ENCODE measurements at places on chromosomes 16 and 17.
A peak's percentile ranks its signal among the peaks of the same experiment; 100 is the strongest.

GRCh38 chr16:49836668-49837067 lies 19.2 kb downstream of the ZNF423 start:
- no peak for DNase-seq

DNA sequence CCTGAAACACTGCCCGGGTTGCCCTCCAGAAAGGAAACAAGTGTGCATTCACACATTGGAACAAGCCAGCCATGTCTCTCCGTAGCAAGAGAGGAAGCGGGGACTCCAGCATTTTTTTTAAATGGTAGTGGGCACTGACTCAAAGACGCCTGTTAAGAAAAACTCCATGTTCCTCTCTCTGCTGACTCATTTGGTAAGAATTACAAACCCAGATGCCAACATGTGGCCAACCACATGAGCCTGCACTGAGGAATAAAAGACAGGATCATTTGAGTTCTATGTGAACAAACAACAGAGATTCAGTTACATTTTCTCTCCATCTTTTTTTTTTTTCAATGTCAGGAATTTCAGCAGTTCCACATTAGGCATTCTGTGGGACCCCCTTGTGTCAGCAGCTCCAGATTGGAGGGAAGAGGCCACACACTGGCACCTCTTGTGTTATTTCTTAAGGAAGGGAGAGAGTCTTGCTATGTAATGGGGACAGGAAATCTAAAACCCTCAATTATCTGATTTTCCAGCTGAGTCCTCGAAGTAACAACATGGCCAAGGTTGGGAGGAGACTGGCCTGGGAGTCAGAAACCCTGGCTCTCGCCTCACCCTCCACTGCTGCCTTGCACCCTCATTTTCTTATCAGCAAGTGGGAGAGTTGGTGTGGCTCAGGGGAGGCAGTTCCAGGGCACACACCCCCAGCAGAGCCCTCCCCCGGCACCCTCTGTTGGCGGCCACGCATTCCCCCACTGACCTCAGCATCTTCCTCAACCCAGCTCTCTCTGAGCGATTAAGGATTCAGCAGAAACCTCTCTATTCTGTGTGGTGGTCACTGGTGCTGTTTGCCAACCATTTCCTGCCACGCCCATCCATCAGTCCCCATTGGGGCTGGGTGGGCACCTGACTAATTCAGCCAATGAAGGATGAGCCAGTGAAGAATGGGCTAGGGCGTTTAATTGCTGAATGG lies 173.0 kb downstream of the FOXL1 start:
- no peak for DNase-seq

- no peak for DNase-seq
Observed at GRCh38 chr17:73480740-73481139, 163.5 kb downstream of the SDK2 start.

- DNase-seq, result no peak
Observed at GRCh38 chr17:51995797-51996403, 162.6 kb downstream of the CA10 start.

DNA sequence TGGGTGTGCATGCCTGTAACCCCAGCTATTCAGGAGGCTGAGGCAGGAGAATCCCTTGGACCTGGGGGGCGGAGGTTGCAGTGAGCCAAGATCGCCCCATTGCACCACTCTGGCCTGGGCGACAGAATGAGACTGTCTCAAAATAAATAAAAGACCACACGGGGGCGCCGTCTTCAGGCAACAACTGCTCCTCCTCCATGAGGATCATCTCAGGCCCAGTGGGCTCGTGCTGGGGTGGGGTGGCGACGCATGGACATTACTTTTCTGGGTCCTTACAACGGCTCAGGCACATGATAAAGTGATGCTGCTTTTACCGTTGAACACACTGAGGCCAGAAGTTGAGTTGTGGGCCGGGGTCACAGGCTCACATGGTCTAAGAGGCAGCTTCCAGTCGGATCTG lies 56.2 kb downstream of the PRMT7 start:
- DNase-seq, result no peak

GRCh38 chr16:7025616-7026190 lies 306.9 kb upstream of the RBFOX1 start:
- no peak for DNase-seq

DNA sequence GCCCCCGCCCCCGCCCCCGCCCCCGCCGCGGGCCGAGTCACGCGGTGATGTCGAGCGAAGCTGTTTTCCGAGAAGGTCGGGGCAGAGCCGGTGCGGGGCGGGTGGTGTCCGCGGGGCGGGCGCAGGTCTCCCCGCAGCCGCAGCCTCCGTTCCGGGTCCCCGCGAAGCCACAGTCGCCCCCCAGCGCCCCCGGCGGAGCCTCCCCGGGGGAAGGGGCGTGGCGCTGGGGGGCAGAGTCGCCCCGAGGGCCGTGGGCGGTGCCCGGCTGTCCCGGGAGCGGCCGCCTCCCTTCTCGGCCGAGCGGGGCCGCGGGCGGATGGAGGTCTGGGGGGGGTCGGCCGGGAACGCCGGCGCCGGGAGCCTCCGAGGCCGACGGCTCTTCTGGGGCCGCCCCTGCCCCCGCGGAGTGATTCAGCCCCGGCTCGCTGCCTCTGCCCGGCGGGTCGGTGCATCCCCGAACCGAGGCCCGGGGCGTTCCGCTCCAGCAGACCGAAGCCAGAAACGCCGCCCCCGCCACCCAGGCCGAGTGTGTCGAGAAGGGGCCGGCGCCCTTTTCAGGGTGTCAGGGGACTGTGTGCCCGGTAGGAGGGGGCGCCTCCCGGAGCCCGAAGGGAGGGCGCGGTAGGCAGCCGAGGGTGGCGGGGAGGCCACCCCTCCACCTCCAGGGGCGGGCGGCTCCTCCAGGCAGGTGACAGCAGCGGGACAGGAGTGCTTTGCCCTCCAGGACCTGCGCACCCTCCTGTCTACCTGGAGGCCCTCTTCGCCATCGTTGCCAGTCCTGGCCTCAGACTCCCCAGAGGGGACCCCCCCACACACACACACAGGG lies 1.7 kb downstream of the METRNL start:
- no peak for DNase-seq

DNA sequence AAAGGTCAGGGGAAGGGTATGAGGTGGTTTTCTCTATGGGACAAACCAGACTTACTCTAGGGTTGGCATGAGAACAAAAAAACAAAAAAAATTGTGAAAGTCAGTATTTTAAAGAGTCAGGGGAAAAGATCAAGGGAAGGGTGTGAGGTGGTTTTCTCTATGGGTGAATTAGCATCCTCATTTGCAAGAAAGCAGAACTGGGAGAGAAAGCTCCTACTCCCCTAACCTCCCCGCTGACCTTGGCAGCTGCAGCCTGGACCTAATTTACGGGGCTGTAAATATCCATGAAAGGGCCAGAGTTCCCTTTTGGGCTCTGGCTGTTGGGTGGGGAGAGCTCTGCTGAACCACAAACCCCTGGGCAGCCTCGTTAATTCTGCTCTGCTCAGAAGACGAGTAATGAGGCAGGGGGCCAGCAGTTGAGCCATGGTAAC lies 10.6 kb downstream of the RHBDL3 start:
- no peak for DNase-seq

GRCh38 chr17:67435786-67436185 lies 58.7 kb downstream of the PITPNC1 start:
- DNase-seq, result no peak

- DNase-seq, result no peak
Observed at GRCh38 chr17:81404558-81405165, 9.4 kb downstream of the BAHCC1 start.

- DNase-seq, result peak; percentile 31
Observed at GRCh38 chr16:70430667-70431536, 8.0 kb downstream of the ST3GAL2 start.

- no peak for DNase-seq
Observed at GRCh38 chr16:15482068-15482747, 47.8 kb downstream of the BMERB1 start.

- DNase-seq, result no peak
Observed at GRCh38 chr16:88541831-88542616, 28.2 kb upstream of the ZC3H18 start.

- DNase-seq, result no peak
Observed at GRCh38 chr17:77899498-77899897, 59.0 kb upstream of the TNRC6C start.

GRCh38 chr16:56257239-56257638 lies 66.0 kb downstream of the GNAO1 start:
- DNase-seq, result no peak

GRCh38 chr17:56710986-56711385 lies 117.5 kb downstream of the NOG start:
- DNase-seq, result no peak

- no peak for DNase-seq
Observed at GRCh38 chr16:72937916-72938794, 109.8 kb downstream of the ZFHX3 start.

DNA sequence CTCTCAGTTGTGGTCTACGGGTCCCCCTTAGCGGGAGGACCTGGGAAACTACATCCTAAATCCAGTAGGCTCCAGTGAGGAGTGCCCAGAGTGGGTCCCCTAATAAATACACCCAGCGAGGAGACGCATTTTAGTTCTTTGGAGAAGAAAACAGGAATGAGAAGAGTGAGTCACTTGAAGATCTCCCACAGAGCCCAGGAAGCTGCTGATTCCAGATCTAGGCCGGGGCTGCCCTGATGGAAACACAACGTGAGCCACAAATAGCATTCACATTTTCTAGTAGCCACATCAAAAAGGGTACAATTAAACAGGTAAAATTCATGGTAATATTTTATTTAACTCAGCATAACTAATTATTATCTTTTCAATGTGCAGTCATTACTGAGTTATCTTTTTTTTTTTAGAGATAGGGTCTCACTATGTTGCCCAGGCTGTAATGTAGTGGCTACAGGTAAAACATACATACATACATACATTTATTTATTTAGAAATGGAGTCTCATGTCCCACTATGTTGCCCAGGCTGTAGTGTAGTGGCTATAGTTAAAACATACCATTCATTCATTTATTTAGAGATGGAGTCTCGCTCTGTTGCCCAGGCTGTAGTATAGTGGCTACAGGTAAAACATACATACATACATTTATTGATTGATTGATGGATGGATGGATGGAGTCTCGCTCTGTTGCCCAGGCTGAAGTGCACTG lies 21.5 kb downstream of the FBXO31 start:
- no peak for DNase-seq

- DNase-seq, result no peak
Observed at GRCh38 chr17:79784353-79785016, 6.5 kb downstream of the CBX2 start.

- no peak for DNase-seq
Observed at GRCh38 chr16:28212532-28212873, 738 bp upstream of the XPO6 start.

DNA sequence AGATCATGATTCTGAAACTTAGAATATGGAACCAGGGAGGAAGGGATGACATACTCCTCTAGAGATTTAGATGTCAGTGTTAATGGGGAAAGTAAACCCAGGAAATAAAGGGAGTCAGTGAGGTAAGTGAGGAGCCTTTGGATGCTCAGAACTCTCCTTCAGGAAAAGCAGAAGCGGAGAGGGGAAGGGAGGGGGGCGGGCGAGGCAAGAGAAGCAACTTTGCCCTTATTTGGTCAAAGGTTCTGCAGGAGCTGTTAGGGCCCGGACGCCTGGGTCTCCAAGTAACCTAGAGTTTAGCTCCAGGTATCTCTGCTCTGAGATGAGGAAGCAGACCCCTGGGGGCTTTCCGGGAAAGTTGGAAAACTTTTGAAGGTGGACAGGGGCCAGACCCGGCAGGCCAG lies 1.3 kb downstream of the PFN1 start:
- DNase-seq, result no peak

DNA sequence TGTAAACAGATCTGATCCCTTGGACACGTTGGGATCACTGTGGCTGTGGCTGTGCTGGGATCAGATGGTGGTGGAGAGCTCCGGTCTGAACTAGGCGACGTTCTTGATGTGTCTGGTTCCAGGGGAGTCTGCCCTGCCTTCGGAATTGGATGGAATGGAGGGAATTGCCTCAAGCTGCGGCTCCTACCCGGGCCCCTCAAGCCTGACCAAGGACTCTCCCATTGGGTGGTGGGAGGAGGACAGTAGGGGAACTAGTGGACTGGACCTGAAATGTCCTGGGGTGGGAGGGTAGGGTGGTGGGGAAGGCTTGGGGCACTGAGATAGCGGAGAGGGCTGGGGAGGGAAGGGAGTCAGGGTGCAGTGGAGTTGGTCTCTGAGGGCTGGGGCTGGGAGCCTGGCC lies 3.2 kb upstream of the UBALD1 start:
- DNase-seq, result no peak

- no peak for DNase-seq
Observed at GRCh38 chr17:80272366-80272765, 11.7 kb downstream of the RNF213 start.

- no peak for DNase-seq
Observed at GRCh38 chr16:624526-625070, 6.2 kb upstream of the WFIKKN1 start.

- DNase-seq, result no peak
Observed at GRCh38 chr16:17219991-17220390, 250.8 kb downstream of the XYLT1 start.

- no peak for DNase-seq
Observed at GRCh38 chr16:58338205-58338604, 43.4 kb upstream of the PRSS54 start.

GRCh38 chr17:2044263-2044894 lies 2.6 kb downstream of the OVCA2 start:
- no peak for DNase-seq

DNA sequence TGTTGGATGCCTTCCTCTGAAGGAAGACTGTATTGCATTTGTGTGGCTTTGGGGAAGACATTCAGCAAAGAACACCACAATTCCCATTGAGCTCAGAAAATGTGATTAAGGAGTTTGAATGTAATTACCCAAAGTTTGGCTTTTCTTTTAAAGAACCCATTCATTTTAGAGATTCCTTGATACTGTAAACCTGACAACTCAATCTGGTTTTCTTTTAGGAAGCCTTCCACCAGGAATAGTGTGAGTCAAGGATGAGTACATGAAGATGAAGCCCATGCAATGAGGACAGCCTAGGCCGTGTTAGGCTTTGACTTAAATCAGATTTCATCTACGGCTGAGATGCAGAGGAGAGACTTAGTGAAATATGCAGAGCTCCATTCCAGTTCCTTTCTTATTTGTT lies 271.7 kb upstream of the TBX2 start:
- DNase-seq, result no peak

GRCh38 chr17:80726558-80727408 lies 182.1 kb downstream of the RPTOR start:
- no peak for DNase-seq

DNA sequence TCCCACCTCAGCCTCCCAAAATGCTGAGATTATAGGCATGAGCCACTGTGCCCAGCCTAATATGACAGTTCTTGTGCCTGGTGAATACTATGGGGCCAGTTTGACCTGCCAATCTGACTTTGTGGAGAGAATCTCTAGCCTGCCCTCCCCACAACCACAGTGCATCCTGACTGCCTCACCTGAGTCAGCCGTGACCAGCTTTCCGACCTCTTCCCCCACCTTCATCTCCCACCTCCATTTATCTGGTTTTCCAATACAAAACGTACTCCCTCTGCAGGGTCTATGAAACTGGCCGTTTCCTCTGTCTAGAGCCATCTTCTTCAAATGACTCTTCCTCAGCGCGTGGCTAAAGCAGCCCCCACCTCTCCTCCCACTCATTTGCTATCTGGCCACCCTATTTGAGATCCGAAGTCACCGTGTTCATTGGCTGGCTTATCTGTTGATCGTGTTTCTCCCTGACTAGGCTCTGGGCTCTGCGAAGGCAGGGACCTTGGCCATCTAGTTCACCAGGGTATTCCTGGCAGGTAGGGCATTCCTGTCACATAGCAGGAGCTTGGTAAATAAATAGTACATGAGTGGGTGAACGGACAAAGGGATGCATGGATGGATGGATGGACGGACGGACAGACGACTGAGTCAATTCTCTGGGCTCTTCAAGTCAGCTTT lies 22.3 kb upstream of the PLLP start:
- DNase-seq, result no peak
